Hematopoietic multipotent progenitor cell treated with erythropoietin and hydrocortisone succinate and interleukin-3 and kit ligand, for 8 days (in vitro differentiated cells): ENCODE measurements at places on chromosomes 16 and 17.
A peak's percentile ranks its signal among the peaks of the same experiment; 100 is the strongest.

GRCh38 chr17:37086334-37086733 is 137.6 kb downstream of the AATF start:
- DNase-seq: no peak

DNA sequence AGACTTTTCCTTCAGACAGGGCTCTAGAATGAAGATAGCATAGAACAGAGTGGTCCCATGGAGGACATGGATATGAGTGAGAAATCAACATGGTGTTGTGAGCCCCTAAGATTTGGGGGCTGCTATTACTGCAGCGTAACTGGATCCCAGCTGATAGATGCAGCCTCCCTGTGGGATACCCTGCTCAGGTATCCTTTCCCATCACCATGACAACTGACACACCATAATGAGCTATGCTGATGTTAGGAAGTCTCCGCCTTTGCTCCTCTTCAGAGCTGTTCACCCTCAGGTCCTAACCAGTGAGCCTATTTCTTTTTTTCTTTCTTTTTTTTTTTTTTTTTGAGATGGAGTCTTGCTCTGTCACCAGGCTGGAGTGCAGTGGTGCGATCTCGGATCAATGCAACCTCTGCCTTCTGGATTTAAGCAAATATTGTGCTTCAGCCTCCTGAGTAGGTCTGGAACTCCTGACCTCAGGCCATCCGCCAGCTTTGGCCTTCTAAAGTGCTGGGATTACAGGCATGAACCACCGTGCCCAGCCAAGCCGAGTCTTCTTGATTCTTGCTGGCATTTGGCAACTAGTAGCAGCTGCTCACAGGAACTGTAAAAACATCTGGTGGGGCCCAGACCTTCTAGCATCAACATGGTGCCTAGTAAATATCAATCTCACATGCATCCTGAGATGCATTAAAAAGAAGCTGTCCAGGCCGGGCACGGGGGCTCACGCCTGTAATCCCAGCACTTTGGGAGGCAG is 17.1 kb downstream of the STX4 start:
- no peak for DNase-seq

GRCh38 chr17:57572062-57572461 is 173.0 kb downstream of the CCDC182 start:
- no peak for DNase-seq

- no peak for DNase-seq
Measured at GRCh38 chr16:81658373-81658772, 120.7 kb upstream of the PLCG2 start.

- no peak for DNase-seq
Measured at GRCh38 chr17:47252209-47252608, 1.4 kb upstream of the ITGB3 start.

DNA sequence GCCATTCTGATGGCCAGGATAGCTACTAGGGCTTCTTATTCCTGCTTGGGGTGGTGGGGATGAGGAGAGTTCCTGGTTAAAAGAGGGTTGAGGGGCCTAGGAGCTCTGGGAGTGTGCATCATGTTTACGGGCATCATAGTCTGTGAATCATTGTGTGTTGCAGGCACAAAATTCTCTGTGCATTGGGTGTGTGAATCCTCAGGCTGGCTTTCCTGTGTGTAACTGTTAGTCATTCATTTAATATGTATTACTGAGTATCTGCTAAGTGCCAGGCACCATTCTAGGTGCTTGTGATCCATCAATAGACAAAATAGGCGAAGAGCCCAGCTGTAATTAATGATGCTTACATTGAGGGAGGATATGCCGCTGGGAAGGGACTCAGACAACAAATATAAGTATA is 5.8 kb downstream of the PPY start:
- DNase-seq: no peak

- no peak for DNase-seq
Measured at GRCh38 chr17:57776366-57776765, 31.3 kb upstream of the CCDC182 start.

- no peak for DNase-seq
Measured at GRCh38 chr17:1216217-1217088, 36.7 kb upstream of the ABR start.

DNA sequence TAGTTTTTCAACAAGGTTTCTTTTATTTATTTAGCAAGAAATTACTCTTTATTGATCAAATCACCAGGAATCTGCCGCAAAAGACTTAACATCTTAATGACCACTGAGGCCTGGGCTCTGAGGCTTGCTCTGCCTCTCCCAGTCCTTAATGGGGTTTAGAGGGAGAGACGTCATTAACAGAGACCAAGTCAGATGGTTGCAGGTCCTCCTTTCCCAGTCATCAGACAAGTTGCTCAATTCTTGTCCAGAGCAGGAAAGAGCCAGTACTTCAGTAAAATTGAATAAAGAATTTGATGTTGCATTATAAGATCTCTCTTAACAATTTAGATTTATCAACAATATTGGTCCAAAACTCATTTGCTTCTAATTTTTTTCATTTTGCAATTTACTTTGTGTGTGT is 2.0 kb downstream of the SEPHS2 start:
- no peak for DNase-seq

GRCh38 chr16:53784291-53784690 is 80.3 kb downstream of the FTO start:
- DNase-seq: no peak

DNA sequence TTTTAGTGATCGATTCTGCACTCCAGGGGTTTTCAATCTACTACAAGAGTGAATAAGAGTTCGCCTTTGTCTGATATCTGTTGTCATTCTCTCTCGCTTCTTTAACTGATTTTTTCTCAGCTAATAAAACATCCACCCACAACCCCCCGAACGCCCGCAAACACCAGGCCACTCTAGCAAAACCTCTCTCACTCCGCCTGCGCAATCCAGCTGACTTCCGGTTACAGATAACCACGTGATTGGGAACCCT is 338 bp upstream of the RPL19 start:
- DNase-seq: peak; percentile 97

- DNase-seq: no peak
Measured at GRCh38 chr16:87146676-87147075, 170.5 kb downstream of the C16orf95 start.

GRCh38 chr16:27199235-27199586 is 4.1 kb upstream of the KDM8 start:
- no peak for DNase-seq

- DNase-seq: no peak
Measured at GRCh38 chr17:20157001-20157310, 147.8 kb downstream of the SPECC1 start.

- no peak for DNase-seq
Measured at GRCh38 chr17:27247071-27247957, 46.6 kb upstream of the WSB1 start.

GRCh38 chr17:61413661-61414126 is 14.1 kb downstream of the TBX2 start:
- DNase-seq: no peak

GRCh38 chr17:62189377-62189776 is 124.3 kb upstream of the MED13 start:
- no peak for DNase-seq

DNA sequence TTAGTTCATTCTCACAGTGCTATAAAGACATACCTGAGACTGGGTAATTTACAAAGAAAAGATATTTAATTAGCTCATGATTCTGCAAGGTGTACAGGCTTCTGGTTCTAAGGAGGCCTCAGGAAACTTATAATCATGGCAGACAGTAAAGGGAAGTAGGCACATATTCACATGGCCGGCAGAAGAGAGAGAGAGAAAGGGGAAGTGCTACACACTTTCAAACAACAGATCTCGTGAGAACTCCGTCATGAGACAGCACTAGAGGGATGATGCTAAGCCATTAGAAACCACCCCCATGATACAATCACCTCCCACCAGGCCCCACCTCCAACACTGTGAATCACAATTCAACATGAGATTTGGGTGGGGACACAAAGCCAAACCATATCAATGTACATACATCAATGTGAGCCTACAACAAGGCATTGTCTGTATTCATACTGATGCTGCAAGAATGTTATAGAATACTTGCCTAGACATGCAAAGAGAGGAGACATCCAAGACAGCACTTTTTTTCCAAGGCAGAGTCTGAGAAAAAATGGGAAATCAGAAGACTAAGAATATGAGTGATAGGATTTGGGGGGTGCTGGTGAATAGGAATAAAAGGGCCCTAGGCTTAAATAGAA is 114.8 kb upstream of the XYLT1 start:
- DNase-seq: no peak

- no peak for DNase-seq
Measured at GRCh38 chr16:27410761-27411160, 8.8 kb downstream of the IL21R start.

- DNase-seq: peak; percentile 57
Measured at GRCh38 chr17:27571563-27572352, 59.2 kb upstream of the LGALS9 start.

DNA sequence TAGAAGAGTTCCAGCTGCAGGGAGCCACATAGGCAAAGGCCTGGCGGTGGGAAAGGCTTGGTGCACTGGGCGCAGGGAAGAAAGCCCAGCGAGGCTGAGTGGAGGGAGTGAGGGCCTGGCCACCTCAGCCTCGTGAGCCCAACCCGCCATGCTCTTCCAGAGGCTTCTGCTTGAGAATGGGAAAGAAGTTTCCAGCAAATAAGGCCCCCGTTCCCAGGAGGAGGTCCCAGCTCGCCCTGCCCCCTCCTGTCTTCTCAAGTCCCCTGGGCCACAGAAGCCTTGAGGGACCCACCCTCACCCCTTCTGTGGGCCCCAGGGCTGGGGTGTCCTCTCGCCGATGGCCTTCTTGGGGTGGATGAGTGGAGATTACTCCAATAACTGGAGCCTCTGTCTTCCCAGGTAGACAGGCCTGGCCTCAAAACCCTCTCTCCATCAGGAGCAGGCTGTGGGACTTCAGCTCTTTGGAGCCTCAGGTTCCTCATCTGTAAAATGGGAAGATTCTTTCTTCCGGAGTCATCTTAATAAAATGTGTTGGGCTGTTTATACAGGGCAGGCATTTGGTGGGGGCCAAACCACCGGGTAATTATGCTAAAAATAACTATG is 933 bp upstream of the SNN start:
- DNase-seq: no peak

DNA sequence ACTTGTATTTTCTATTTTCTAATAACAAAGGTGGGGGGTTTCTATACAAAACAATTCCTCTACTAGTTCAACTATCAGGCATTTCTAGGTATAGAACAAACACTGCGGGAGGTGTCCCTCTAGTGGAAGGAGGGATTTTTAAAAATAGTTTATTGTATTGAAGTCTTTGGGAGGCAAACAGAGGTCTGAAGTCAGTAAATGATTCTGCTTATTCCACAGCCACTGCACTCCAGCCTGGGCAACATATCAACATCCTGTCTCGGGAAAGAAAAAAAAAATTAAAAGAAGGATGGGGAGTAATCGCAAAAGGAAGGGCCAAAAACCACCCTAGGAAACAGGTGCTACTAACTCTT is 648 bp upstream of the ERCC4 start:
- peak; percentile 82 for DNase-seq

- no peak for DNase-seq
Measured at GRCh38 chr17:31869797-31870568, 10.9 kb upstream of the COPRS start.

- DNase-seq: no peak
Measured at GRCh38 chr17:61567045-61567802, 23.8 kb downstream of the NACA2 start.

DNA sequence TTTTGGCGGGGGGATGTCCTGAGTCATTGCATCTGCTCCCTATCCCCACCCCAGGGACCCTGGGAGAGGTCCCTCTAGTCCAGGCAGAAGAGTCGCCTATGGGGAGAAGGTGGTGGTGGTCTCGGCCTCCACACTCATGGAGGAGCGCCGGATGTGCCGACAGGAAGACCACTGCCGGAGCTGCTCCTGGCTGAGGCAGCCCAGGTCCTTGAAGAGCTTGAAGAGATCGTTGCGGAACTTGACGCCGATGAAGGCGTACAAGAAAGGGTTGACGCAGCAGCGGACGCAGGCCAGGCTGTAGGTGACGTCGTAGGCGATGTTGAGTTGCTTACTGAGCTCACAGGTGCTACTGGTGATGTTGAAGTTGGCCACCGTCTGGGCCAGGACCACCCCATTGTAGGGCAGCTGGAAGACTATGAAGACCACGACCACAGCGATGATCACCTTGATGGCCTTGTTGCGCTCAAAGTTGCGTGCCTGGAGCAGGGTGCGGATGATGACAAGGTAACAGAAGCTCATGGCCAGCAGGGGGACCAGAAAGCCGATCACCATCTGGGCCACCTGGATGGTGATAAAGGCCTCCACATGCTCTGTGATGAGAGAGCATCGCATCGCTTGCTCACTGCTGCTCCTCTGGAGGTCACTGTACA is 10.5 kb downstream of the CCR7 start:
- no peak for DNase-seq

- no peak for DNase-seq
Measured at GRCh38 chr16:7450440-7450839, 117.8 kb downstream of the RBFOX1 start.

DNA sequence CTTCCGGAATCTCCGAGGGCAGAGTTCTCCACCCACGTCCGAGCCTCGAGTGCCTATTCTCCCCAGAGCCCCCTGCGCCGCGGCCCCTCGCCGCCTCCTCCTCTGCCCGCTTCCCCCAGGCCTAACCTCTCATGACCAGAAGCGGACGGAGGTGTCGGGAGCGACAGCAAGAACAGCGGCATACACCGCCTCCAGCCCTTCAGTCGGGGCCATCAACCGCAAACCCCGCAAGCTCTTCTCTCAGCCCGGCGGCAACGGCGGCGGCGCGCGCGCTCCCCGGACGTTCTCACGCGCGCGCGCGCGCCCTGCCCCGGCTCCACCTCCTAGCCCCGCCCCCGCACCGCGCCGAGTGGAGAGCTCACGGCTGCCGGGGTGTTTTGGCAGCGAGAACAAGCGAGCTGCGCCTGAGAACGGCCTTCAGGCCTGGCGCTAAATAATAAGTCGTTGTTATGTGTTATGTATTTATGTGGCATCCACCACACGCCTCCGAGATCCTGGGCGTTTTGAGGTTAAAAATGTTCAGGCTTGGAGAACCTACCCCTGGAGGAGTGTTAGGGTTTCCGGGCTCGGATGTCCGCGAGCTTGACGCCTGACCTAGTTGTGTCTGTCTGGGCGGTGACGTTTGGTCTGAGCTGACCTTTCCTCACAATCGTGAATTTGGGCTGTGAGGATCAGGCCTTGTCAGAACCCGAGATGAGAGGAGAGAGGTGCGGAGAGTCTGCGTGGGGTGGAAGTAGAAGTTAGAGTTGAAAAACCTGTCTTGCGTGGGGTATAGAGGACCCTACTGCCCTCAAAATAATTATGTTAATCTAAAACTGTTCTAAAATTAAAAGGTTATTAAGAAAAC is at the start of gene RNFT1:
RNFT1 (minus strand) TSS at position 259 of the 847 bp plus-strand sequence; CDS start at position 182, 77 bp downstream.
- peak; percentile 88 for DNase-seq

DNA sequence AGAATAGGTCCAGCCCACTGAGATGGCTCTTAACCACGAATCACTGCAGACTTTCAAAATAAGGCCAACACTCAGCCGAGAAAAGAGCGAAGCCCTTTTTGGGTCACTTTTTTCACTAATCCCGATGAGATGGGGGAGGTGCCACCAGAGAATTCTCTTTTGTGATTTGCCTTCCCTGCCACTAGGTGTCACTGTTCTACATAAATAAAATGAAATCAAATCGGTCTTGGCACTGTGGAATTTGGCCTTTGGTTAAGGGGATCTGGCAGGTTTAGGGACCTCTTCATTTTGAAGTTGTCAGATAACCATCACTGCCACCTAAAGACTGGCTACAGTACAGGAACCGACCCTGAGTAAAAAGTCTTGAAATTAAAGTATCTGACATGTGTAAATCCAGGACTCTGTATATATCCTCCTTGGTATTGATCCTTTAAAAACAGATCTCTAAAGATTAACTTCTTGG is 147.0 kb downstream of the HS3ST4 start:
- peak; percentile 66 for DNase-seq

GRCh38 chr16:23868136-23868535 is 32.4 kb downstream of the PRKCB start:
- DNase-seq: no peak
